ENCODE measurements at places on chromosomes 2 and 18.

GRCh38 chr2:3727397-3728045 lies 24.1 kb downstream of the DCDC2C start:
- DNase-seq = no peak

DNA sequence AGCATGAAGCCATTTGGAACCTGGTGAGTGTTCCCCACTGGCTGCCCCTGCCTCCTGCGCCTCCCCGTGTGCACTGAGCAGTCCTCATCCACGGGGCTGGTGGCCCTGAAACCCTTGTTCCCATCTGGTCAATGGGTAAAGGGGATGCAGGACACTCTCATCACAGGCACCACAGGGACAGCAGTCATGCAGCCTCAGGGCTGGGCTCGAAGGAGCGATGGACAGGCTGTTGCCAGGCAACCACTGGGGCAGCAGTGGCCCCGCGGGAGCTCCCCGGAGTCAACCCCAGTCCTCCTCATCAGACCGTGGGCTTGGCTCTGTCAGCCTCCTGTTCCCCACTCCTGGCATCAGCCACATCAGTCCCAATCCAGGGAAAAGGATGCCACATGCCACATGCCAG lies 509.5 kb downstream of the EIPR1 start:
- DNase-seq = no peak

GRCh38 chr18:60889442-60889841 lies 443.8 kb upstream of the CDH20 start:
- no peak for DNase-seq

- no peak for DNase-seq
Measured at GRCh38 chr2:139721411-139721995, 941.3 kb upstream of the NXPH2 start.

GRCh38 chr2:241188361-241189092 lies at the start of gene ANO7:
TSS of gene ANO7 (plus strand) at chr2:241188677. CDS start at chr2:241190064, 1,387 bp downstream.
- peak; percentile 63 for DNase-seq

- DNase-seq = no peak
Measured at GRCh38 chr18:62848946-62849345, 133.6 kb downstream of the PHLPP1 start.

- no peak for DNase-seq
Measured at GRCh38 chr2:45596761-45597160, 14.3 kb downstream of the SRBD1 start.

GRCh38 chr2:137250401-137250800 lies 485.1 kb downstream of the THSD7B start:
- DNase-seq = no peak

GRCh38 chr2:206211657-206212255 lies 52.1 kb downstream of the EEF1B2 start:
- no peak for DNase-seq

DNA sequence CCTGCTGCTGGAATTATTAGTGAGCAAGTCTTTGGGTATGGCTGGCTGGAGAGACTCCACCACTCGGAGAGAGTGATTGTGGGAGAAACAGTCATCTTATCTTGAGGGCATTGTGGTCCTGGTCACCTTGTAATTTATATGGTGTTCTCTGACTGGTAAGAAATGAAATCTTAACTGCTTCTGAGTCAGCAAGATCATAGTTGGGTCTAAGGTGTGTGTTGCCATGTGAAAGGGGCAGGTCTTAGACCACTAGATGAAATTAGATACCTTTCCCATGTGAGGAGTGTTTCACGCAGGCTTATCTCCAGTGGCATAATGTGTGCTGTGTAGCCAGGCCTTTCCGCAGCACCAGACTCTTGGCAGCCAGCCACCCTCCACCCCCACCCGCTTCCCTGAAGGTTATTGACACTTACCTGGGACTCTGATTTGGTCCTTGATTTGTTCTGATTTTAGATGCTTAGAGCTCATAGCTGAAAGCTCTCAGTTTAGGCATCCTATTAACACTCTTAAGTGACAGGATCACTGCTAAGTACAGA lies 7.7 kb downstream of the MAPRE3 start:
- DNase-seq = no peak

GRCh38 chr18:29077344-29077743 lies 900.4 kb upstream of the CDH2 start:
- no peak for DNase-seq

DNA sequence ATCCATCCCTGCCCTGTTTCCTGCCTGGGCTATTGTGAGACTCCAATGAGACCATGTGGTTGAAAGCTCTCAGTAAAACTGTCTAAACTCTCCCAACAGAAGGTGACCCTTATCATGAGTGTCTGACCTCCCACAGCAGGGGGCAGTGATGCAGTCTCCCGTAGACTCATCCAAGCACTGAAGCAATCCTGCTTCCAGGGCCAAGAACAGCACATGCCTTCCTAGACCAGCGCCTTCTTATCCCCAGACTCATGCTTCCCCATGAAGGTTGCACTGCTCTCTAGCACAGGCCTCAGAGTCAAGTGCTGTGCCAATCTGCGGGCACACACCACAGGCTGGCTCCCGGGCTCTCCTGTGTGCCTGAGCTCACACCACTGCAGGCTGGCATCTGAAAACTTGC lies 112.3 kb downstream of the TNS1 start:
- no peak for DNase-seq

- DNase-seq = no peak
Measured at GRCh38 chr18:51072586-51073313, 42.7 kb downstream of the SMAD4 start.

DNA sequence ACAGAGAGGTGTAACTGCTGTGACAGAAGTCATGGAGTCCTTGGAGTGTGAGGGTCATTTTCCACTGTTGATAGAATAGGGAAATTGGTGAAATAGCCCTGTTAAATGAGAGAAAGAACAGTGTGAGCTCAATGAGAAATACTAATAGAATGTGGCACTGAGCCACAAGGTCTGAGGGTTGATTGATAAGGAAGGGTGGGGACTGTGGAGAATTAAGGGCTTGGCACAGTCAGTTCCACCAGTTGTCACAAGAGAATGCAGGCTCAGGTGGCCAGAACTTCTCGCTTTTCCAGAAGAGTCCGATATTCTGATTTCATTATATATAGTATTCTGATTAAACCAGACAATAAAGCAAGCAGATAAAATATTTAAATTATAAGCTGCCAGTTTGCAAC lies 9.1 kb upstream of the IL1RN start:
- DNase-seq = no peak

DNA sequence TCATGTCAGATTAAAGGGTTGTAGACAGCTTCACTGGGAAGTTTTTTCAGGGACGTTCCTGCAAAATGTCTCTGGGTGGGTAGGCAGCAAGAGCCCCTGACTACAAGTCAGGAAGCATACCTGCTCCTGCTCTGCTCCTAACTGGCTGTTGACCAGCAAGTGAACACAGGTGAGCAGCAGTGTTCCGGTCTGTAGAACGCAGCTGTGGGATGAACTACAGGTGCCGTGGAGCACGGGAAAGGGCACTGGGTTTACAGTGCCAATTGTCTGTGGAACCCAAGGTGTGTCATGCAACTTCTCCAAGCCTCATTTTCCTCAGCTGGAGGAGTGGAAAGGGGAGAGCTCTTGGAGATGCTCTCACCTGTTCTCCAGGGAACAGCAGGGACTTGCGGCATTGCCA lies 6.6 kb downstream of the ASB18 start:
- DNase-seq = no peak

GRCh38 chr18:46497129-46497528 lies 159.9 kb downstream of the LOXHD1 start:
- no peak for DNase-seq
